ENCODE measurements at places on chromosomes 13 and 19.

GRCh38 chr13:50334944-50335343 lies 319.7 kb downstream of the KCNRG start:
- DNase-seq = no peak

GRCh38 chr19:54178581-54179261 lies 5.8 kb upstream of the TMC4 start:
- DNase-seq = no peak

DNA sequence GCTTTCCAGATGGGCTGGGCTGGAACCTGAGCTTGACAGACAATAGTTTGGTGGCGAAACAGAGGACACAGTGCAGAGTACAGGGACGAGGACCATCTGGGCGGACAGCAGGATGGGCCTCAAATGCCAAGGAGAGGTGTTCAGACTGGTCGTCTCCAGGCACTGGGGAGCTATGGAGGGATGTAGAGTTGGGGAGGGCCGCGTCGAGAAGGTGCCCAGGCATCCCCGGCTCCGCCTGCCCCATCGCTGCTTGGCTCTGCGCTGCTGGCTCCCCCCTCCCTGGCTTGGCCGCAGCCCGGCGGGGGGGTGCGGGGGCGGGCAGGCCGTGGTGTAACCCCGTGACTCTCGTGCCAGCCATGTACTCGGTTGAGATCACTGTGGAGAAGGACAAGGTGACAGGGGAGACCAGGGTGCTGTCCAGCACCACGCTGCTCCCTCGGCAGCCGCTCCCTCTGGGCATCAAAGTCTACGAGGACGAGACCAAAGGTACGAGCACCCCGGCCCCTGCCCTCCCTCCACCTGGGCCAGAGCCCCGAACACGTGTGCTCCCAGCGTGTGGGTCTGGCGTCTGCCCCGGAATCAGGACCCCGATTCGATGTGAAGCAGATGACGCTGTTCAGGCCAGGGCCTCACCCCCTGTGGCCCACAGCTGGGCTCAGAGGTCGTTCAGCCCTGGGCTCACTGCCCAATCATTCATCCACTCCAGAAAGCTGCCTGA lies 10.8 kb upstream of the MISP start:
- no peak for DNase-seq

DNA sequence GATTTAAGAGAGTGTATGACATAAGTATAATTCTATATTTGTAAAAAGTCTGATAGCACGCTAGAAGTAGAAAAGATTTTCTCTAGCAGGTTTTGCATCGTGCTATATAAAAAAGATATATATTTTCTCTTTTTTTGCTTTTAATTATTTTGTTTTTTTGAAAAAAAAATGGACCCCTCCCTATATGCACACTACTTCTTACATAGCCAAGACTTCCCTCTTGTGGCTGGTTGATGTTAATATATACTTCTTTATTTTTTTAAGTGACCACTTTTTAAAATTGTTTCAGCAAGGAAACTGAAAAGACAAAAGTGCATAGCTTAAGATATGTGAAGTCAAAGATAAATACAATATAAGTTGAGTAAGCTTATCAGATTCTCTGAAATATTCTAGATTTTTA lies 1202.8 kb downstream of the DIAPH3 start:
- DNase-seq = no peak

GRCh38 chr13:50611117-50611781 lies 232.2 kb downstream of the DLEU7 start:
- no peak for DNase-seq
